ENCODE measurements at places on chromosomes 3 and 15. TPM values are rescaled to one million over a fixed set of nuclear protein-coding genes. Genes with fewer than 3 reads are reported as not detected.

- no peaks in the 10 kb centered on the region for H3K36me3 ChIP-seq
- no peaks in the 10 kb centered on the region for H3K4me1 ChIP-seq
- H3K27ac ChIP-seq = no peak overlapping the region
- DNase-seq = no peak
- H3K27me3 ChIP-seq = no peaks in the 10 kb centered on the region
Measured at GRCh38 chr3:55946574-55947160, 459.6 kb upstream of the WNT5A start.

DNA sequence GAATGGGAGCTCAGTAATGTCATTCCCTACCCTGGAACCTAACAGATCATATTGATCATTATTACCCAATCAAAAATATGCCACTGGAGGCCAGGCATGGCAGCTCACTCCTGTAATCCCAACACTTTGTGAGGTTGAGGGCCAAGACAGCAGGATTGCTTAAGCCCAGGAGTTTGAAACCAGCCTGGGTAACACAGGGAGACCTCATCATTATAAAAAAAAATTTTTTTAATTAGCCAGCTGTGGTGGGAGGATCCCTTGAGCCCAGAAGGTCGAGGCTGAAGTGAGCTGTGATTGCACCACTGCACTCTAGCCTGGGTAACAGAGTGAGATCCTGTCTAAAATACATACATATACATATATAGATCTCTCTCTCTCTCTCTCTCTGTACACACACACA lies 10.2 kb downstream of the IGDCC4 start:
- DNase-seq = no peak
- no peak overlapping the region for H3K27ac ChIP-seq
- no peak overlapping the region for H3K4me3 ChIP-seq
- H3K4me1 ChIP-seq = no peaks in the 10 kb centered on the region

DNA sequence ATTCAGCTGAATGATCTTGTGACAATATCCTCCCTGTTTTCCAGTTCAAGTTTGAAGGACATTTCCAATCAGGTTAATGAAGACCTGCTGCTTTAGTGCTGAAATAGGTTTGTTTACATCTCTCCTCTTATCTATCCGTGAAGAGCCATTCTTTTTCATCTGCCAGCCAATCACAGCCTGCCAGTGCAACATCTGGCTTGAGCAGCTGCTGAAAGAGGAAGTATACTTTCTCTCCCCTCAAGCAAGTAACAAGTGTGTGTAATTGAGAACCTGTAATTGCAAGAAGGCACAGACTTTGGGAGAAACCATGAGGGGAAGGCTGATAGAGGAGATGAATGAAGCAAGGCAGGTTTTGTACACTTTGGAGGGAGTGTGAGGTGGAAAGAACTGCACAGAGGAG lies 404.3 kb downstream of the AGBL1 start:
- H3K4me1 ChIP-seq = no peaks in the 10 kb centered on the region
- no peaks in the 10 kb centered on the region for H3K36me3 ChIP-seq
- H3K27ac ChIP-seq = no peak overlapping the region
- DNase-seq = no peak
- H3K27me3 ChIP-seq = no peaks in the 10 kb centered on the region
- no peak overlapping the region for H3K4me3 ChIP-seq

GRCh38 chr3:107662124-107662507 lies 139.4 kb downstream of the BBX start:
- H3K27me3 ChIP-seq = no peaks in the 10 kb centered on the region
- no peaks in the 10 kb centered on the region for H3K36me3 ChIP-seq
- H3K4me3 ChIP-seq = no peak overlapping the region
- no peak for DNase-seq
- peaks cover 7% of the 10 kb centered on the region for H3K4me1 ChIP-seq

DNA sequence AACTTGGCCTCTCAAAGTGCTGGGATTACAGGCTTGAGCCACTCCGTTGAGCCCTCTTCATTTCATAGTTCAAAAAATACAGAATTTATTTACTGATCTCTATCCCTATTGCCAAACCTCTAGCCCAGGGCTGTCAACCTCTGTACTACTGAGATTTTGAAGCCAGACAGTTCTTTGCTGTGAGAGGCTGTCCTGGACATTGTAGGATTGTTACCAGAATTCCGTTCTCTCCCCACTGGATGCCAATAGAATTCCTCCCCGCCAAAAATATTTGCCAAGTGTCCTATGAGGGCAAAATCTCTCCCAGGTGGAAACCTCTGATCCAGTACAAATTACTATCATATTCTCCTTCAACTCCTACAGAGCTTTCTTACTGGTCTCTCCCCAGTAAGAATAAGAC lies 29.6 kb upstream of the ADAMTS9 start:
- no peaks in the 10 kb centered on the region for H3K4me1 ChIP-seq
- H3K27me3 ChIP-seq = no peaks in the 10 kb centered on the region

DNA sequence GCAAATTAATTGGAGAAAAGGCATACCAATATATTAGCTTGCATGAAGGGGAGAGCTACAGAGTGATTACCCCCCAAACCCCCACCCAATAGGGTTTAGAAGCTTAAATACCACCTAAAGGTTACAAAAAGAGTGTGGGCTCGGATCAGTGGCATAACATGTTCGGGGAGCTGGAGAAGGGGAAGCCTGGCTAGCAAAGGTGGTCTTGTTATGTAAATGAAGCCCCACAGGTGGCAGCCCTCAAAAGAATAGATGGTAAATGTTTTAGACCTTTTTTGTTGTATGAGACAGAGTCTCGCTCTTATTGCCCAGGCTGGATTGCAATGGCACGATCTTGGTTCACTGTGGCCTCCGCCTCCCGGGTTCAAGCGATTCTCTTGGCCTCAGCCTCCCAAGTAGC lies 10.9 kb upstream of the PXK start:
- H3K36me3 ChIP-seq = peaks cover 7% of the 10 kb centered on the region
- H3K4me3 ChIP-seq = no peak overlapping the region
- H3K27me3 ChIP-seq = no peaks in the 10 kb centered on the region
- no peak overlapping the region for H3K27ac ChIP-seq

GRCh38 chr3:45985532-45986302 lies 9.9 kb downstream of the FYCO1 start:
- H3K27me3 ChIP-seq = no peaks in the 10 kb centered on the region
- peaks cover 55% of the 10 kb centered on the region for H3K4me1 ChIP-seq
- H3K36me3 ChIP-seq = peaks cover 46% of the 10 kb centered on the region

- H3K4me1 ChIP-seq = peaks cover 15% of the 10 kb centered on the region
- no peak for DNase-seq
- H3K27me3 ChIP-seq = no peaks in the 10 kb centered on the region
- no peak overlapping the region for H3K27ac ChIP-seq
- no peak overlapping the region for H3K4me3 ChIP-seq
Measured at GRCh38 chr15:85009435-85009834, 27.8 kb downstream of the PDE8A start.

GRCh38 chr3:96319166-96319565 lies 495.2 kb upstream of the EPHA6 start:
- H3K27ac ChIP-seq = no peak overlapping the region
- no peaks in the 10 kb centered on the region for H3K4me1 ChIP-seq
- no peaks in the 10 kb centered on the region for H3K27me3 ChIP-seq

The RASGRF1 gene
- total RNA-seq = not detected

The SAMMSON gene
- total RNA-seq = not detected
